Left lung (tissue), 14 donors: ENCODE measurements at places on chromosomes 4 and X.

DNA sequence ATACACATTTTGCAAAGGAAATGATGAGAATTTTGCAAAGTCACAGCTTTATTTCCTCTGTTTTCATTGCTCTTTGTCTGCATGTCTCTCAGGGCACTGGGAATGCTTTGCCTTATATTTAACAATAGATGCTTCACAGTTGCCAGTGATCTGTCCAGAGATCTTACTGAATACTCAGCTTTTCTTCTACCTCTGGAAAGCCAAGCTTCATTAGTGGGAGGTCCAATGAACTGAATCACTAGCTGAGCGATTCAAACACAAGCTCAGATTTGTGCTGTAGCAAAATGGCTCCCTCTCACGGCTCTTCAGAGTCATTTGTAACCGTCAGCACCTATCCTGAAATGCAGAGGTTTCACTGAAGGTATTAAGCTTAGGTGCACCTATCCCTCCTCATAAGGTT, 138.9 kb downstream of the DCLK2 start:
- no peak for DNase-seq
- no peak overlapping the region for H3K4me3 ChIP-seq
- no peaks in the 10 kb centered on the region for H3K27me3 ChIP-seq
- no peaks in the 10 kb centered on the region for H3K36me3 ChIP-seq
- H3K4me1 ChIP-seq: no peaks in the 10 kb centered on the region

DNA sequence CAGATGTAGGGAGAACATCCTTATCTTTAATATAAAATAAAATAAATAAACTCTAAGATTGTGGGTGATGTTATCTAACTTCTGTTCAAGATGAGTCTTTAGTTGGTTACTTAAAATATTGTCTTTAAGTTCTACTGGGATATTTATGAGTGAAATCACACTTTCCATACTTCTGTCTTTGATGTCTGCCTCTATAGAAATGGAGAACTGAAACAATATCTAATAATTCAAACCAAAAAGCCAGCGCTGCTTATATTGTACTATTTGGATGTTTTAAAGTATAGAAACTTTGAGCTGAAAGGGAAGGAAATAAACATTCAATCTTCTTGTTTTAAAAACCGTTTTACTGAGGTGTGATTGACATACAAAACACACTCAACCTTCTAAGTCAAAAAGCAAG, 44.8 kb upstream of the RPS6KA3 start:
- no peaks in the 10 kb centered on the region for H3K36me3 ChIP-seq
- no peaks in the 10 kb centered on the region for H3K4me1 ChIP-seq
- no peaks in the 10 kb centered on the region for H3K27me3 ChIP-seq
- no peak overlapping the region for H3K27ac ChIP-seq

GRCh38 chrX:41722816-41723618, 964 bp upstream of the GPR82 start:
- H3K4me1 ChIP-seq: no peaks in the 10 kb centered on the region
- H3K4me3 ChIP-seq: no peak overlapping the region
- no peak overlapping the region for H3K27ac ChIP-seq
- H3K36me3 ChIP-seq: peaks cover 2% of the 10 kb centered on the region

DNA sequence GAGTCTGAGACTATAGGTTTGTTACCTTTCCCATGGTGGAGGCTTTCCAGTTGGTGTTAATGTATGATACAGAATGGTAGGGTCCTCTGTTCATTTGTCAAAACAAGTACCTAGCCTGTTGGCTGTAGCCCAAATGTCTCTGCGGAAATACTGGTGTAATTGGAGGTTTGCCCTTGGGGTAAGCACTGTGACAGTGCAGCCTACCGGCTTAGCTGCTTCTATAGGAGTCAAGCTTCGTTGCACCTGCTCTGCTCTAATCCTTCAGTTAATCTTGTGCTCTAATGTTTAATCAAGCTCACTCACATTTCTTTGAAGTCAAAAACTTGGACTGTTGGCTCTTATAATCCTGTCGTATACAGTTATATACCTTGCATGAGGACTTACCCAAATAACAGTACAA, 203.4 kb downstream of the CCNG2 start:
- H3K27ac ChIP-seq: no peak overlapping the region
- no peaks in the 10 kb centered on the region for H3K27me3 ChIP-seq
- H3K36me3 ChIP-seq: no peaks in the 10 kb centered on the region
- no peak overlapping the region for H3K4me3 ChIP-seq
- peak; percentile 3 for DNase-seq

GRCh38 chr4:116126794-116127193, 958.6 kb downstream of the TRAM1L1 start:
- no peaks in the 10 kb centered on the region for H3K4me1 ChIP-seq
- DNase-seq: no peak
- no peak overlapping the region for H3K27ac ChIP-seq
- H3K4me3 ChIP-seq: no peak overlapping the region

DNA sequence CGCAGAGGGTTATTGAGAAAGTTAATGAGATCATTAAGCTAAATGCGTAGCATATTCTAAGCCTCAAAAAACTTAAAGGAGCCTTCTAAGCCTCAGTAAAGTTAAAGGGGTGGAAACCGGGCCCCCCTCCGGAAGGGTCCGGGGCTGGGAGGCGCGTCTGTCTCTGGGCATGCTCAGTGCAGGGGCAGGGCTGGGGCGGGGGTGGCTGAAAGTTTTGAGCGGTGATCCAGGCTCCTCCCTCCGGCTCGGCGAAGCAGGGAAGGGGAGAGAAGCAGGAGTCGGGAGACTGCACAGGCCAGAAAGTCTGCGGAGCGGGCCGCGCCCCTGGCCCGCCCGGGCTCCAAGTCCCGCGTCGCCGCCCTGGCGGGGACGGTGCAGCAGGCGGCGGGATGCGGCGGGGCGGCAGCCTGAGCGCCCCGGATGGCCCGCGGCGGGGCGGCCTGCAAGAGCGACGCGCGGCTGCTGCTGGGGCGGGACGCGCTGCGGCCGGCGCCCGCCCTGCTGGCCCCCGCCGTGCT, at the start of gene EVC:
Gene EVC (plus strand): TSS at position 241 of the 518 bp plus-strand sequence. CDS start 180 bp downstream, at position 421.
- H3K4me1 ChIP-seq: peaks cover 27% of the 10 kb centered on the region
- peak; percentile 85 for DNase-seq
- peak within 1 kb of the TSS; percentile 44 for H3K4me3 ChIP-seq
- peak within 1 kb of the TSS; percentile 75 for H3K27ac ChIP-seq
- H3K36me3 ChIP-seq: no peaks in the 10 kb centered on the region

GRCh38 chr4:178789279-178789678, 1347.0 kb upstream of the AGA start:
- H3K27me3 ChIP-seq: no peaks in the 10 kb centered on the region
- H3K36me3 ChIP-seq: no peaks in the 10 kb centered on the region
- no peaks in the 10 kb centered on the region for H3K4me1 ChIP-seq
- no peak for DNase-seq

GRCh38 chr4:72374159-72374558, 194.9 kb downstream of the ADAMTS3 start:
- no peak overlapping the region for H3K4me3 ChIP-seq
- H3K27me3 ChIP-seq: no peaks in the 10 kb centered on the region
- no peak for DNase-seq
- H3K4me1 ChIP-seq: no peaks in the 10 kb centered on the region

DNA sequence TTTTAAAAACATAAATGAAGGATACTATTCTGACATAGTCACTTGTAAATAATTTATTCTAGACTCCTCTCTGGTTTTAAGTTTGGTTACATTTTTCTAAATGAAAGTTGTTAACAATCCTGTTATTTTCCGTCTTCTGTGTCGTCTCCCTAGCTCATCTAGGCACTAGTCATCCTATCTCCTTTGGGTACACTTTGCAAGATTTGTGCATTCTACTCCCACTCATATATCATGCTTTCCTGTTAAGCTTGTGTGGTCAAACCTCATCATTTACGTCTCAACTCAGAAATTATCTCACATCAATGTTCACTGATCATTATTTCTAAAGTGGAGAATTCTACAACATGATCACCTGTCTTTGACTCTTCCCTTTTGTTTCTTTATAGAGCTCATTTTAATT, 658.7 kb downstream of the TLL1 start:
- no peaks in the 10 kb centered on the region for H3K4me1 ChIP-seq
- DNase-seq: no peak
- H3K27ac ChIP-seq: no peak overlapping the region
- H3K36me3 ChIP-seq: no peaks in the 10 kb centered on the region

- H3K36me3 ChIP-seq: no peaks in the 10 kb centered on the region
- DNase-seq: no peak
- H3K27ac ChIP-seq: no peak overlapping the region
- H3K4me1 ChIP-seq: no peaks in the 10 kb centered on the region
- H3K4me3 ChIP-seq: no peak overlapping the region
Observed at GRCh38 chr4:87805971-87806370, 6.6 kb downstream of the IBSP start.
